Amniotic stem cell (primary cell): ENCODE measurements at places on chromosomes 2 and 18.

DNA sequence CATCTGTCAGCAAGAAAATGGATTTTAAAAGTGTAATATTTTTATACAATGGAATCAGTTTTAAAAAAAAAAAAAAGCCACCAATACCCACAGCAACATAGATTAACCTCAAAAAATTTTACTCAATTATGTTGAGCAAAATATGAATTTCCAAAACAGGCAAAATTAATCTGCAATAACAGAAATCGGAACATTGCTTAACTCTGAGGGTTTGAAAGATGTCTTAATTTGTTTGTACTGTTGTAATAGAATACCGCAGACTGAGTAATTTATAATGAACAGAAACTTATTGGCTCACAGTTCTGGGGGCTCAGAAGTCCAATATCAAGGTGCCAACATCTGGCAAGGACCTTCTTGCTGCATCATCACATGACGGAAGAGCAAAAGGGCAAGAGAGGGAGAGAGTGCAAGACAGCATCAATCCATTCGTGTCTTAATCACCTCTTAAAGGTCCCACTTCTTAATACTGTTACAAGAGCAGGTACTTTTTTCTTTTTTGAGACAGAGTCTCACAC lies 31.8 kb upstream of the TNFAIP6 start:
- DNase-seq, result no peak

GRCh38 chr2:180322781-180323180 lies 315.7 kb upstream of the CWC22 start:
- DNase-seq, result no peak

DNA sequence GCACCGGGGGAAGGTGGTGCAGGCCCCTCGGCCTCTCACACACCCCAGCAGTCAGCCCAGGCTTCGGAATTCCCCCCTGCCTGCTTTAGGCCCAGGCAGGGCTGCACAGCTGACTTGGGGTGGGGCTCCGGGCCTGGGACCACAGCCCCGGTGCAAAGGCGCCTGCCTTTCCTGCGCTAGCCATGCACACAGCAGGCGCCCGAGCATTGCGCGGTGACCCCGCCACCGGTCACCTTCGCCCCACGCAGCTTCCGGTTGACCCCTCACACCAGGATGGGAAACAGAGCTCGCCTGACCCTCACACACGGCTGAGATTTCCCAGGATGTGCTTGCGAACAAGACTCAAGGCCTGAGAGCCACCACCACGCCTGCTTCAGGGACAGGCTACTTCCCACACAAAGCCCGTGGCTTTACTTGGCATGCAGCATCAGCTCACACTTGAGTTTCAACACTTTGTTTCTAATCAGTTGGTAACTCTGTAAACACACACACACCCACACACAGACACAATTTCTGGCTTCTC lies 46.0 kb downstream of the SLC66A2 start:
- no peak for DNase-seq

DNA sequence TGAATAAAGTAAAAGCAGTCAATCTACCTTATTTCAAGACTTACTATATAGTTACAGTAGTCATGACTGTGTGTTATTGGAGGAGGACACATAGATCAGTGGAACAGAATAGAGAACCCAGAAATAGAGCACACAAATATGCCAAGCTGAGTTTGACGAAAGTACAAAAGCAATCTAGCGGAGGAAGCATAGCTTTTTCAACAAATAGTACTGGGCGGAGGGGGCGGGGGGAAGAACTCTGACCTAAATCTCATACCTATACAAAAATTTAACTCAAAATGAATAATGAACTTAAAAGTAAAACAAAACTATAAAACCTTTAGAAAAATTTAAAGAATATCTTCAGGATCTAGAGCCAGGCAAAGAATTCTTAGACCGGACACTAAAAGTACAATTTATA lies 139.1 kb downstream of the AGPS start:
- DNase-seq, result no peak

- no peak for DNase-seq
Observed at GRCh38 chr2:2507417-2507997, 176.4 kb upstream of the MYT1L start.

DNA sequence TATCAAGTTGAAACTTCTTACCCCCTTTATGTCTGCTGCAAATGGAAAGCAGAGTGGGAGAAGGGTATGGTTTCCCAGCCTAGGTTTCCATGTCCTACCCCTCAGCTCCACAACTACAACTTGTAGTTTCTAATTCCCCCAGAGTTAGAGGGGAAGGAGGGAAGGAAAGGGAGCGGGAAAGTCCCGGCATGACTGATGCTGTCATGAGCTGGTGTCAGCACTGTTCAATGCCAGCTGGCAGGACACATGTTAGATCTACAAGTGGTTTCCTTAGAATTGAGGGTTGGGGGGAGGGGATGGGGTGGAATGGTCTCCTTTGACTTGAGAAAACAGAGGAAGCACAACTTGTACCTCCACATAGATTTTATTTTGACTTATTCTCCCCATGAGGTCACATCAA lies 194.0 kb downstream of the MBD2 start:
- DNase-seq, result no peak

GRCh38 chr2:10912076-10912731 lies 470 bp downstream of the KCNF1 start:
- DNase-seq, result no peak

DNA sequence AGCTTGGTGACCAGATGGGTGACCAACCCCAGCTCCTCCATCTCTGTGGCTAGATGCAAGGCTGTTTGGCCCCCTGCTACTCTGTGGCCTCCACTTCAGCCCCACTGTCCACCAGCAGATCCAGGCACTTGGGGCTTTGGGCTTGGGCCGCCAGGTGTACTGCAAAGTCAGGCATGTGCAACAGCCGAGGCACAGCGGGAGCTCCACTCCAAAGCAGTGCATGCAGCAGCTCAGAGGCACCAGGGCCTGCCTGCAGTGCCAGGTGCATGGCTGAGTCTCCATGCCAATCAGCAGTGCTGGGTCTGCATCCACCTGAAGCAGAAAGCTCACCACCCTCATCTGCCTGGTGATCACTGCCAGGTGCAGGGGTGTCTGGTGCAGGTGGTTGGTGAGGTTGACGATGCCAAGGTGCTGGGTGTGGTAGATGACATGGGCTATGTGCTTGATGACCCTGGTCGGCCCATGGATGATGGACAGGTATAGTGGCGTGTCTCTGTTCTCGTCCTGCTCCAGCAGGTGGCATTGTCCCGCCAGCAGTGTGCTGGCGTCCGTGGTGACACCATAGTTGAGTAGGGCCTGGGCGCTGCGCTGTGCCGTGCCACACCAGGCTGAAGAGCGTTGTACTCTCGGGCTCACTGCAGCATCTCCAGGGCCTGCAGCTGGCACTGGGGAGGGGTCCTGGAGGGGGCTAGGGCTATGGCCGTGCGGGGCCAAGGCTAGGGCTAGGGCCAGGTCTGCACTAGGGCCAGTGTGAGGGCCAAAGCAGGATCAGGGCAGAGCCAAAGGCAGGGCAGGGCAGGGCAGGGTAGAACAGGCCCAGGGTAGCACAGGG lies 1.0 kb upstream of the ANKRD62 start:
- no peak for DNase-seq

DNA sequence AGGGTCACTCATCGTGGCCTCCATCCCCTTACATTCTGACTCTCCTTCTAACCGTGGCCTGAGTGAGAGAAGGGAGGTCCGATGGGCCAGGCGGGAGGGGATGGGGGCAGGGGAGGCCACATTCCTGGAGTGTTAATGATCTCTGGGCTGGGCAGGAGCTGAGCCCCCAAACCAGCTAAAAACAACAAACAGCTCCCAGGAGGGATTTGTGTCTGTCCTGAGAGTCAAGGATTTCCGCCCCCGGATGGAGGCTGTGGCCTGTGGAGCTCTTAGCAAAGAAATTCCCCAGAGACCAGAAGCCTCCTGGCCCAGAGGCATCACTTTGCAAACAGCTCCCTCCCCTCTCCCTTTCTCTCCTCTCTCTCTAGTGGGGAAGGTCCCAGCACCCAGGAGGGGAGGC lies 23.5 kb downstream of the EMX1 start:
- DNase-seq, result peak; percentile 10

- DNase-seq, result no peak
Observed at GRCh38 chr18:366466-367061, 98.7 kb upstream of the THOC1 start.

DNA sequence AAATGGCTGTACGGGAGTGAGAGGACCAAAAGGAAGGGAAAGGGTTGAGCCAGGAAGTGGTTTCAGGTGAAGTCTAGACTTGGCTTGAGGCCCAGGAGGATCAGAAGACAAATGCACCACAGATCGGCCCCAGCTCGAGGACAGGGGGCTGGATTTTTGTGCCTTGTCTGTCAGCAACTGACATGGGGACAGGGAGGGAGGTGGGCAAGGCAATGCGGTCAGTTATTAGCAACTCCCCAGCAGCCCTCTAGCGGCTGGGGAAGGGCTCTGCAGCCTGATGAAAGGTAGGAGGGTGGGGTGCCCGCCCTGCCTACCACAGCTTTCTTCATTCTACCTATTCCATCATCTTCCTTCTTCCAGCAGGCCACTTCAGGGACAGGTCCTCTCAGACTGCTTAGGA lies 50.0 kb downstream of the CPO start:
- no peak for DNase-seq

GRCh38 chr2:238290091-238290509 lies 1.7 kb upstream of the PER2 start:
- no peak for DNase-seq

DNA sequence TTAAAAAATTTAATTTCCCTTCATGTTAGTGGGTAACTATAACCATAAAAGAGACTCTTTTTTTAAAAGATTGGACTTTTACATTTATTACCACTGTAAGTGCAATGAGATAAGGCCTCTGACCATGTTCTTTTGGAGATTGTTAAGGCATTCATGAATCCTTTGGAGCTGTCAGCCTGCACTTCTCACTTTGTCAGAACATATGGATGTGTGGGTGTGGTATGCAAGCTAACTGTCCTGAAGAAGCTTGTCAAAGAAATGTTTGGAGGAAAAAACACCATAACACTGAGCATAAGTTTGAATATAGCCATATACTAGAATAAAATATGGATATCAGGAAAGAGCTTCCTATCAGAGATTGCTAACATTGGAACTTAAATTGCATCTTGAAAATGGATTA lies 754.1 kb downstream of the DPP10 start:
- no peak for DNase-seq

DNA sequence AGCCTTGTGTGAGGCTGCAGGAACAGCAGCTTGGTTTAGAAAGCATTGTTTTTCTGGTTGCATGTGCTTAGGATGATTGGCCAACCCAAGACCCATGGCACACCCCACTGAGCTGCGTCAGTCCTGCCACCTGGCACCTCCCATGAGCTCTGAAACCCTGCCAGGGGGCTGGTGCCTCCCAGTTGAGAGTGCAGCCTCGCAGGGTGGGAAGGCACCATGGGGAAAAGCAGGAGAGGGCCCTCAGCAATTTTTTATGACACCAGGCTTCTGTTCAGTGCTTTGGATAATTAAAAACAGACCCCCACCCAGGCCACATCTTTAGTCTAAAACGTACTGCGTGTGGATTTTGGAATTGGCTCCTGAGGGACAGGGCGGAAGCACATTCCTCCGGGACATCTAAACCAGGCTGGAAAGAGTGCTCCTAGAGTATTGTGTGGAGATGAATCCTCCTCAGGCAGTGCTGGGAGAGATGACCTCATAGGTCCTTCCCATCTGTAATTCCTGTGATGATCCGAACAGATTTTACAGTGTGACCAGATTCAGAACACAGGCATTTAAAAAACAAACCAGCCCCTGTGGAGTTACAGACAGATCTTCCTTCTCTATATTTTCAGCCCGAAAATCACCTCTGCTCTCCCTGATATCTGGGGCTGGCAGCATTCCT lies 438.3 kb downstream of the ZNF521 start:
- DNase-seq, result no peak

DNA sequence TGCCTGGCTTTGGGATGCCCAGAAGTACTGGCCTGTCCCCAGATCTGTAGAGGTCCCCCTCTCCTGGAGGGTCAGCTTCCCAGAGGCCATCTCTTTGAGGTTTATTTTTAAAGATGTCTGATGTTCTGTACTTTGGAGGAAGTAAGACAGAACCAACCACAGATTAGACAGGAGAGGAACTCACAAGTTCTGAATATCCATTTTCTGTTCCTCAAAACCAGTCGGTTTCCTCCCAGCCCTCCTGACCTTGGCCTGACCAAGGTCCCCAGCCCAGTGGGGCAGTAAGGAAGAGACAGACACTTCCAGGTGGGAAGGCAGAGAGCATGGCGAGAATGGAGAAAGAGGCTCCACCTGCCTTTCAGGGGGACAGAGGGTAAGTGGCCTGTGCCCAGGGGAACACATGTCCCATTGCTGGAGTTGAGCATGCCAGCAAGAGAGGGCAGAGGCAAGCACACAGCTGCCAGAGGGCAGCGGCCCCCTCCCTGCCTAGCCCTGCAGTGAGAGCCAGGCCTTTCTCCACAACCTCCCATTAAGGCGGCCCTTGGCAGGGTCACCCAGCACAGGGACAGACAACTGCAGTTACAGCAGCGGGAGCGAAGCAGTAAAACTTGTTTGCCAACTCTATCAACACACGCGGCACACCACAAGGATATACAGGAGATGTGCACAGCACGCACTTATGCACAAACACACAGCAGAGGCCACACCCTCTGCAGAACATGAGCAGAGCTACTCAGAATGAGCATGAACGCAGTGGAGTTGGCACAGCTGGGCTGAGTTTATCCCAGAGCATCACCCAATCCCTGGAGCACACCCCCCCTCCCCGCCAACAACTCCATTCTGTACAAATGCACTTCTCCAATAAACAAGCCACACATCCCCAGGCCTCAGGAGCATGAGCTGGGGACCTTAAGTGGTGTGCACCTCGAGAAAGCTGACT lies 18.5 kb upstream of the SEMA4C start:
- no peak for DNase-seq

DNA sequence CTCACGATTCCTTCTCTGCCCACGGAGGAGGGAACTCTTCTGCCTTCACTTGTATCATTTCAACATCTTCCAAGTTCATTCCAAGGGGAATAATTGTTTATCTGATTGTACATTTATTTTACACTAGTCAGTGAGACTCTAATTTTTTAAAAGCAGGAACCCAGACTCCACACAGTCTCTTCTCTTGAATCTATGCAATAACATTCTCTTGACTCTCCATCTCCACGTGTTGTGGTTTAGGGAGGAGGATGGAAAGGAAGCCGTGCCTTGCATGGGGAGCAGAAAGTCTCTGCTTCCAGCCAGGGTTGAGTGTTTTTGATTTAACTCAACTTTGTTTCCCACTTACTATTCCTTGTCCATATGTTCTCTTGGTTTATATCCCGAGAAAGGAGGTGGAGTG lies 131.1 kb upstream of the RIOK3 start:
- no peak for DNase-seq

DNA sequence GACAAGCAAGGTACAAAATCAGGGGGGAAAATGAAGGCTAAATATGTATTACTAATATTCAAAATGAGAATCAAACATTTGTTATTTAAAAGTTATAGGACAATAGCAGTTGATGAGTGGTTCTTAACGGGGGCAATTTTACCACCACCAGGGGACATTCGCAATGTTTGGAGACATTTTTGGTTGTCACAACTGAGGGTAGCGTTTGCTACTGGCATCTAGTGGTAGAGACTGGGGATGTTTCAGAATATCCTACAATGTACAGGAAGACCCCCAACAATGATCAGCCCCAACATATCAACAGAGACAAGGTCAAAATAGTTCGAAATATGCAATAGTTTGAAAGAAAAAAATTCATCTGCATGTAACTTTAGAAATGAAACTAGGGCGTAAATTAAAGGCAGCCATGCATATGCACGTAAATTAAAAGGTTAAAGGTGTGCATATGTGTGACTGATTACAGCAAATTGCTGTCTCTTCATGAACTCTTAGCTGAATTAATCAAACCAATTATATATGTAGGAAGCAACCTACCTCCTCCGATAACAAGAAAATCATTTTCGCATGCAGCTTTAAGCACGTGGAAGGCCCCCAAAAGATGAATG lies 61.2 kb upstream of the CUL3 start:
- DNase-seq, result no peak
